ENCODE measurements at places on chromosomes 11 and 22. TPM values are rescaled to one million over a fixed set of nuclear protein-coding genes. Genes with fewer than 3 reads are reported as not detected.
A peak's percentile ranks its signal among the peaks of the same experiment; 100 is the strongest.

Gene IGHMBP2
- total RNA-seq, result 29.1 TPM

DNA sequence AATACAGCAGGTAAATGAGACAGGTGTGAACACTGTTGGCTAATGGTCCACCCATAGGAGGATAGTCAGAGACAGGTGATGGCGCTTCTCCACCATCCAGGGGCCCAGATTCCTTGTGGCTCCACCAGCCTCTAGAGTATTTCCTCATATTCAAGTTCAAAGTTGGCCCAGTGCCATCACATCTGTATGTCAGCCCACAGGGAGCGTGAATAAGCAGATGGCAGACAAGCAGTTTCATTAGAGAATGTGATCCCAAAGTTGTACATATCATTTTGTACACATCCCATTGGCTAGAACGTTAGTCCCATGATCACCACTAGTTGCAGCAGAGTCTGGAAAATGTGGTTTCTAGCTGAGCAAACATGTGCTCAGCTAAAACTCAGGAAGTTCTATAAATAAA lies 11.0 kb upstream of the CWF19L2 start:
- DNase-seq, result no peak

DNA sequence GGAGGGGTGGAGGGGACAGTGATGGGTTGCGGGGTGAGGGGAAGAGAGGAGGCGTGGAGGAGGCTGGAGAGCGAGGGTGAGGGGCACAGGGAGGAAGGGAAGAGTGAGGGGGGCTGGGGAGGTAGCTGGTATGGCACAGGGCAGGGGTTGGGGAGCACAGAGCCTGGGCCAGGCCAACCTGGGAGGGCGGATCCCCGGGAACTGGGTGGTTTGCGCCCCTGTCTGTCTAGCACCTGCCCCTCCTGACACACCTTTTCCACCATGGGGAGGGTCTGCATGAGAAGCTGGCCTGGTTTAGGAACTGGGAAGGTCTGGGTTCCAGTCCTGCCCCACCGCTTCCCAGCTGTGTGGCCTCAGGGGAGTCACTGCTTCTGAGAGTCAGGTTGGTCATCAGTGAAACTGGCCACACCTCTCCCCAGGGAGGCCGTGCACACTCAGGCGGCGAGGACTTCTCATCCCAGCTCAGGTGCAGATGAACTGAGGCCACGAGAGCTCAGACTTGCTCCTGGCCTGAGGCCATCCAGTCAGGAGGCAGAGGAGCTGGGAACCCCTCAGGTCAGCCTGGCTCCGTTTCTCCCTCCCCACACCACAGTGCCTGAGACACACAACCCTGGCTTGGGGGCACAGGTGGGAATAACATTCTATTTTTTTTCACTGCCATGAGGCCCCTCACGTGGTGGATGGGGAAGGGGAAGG lies 95.6 kb downstream of the PHF21B start:
- DNase-seq, result no peak

- no peak for DNase-seq
Observed at GRCh38 chr11:105081412-105082150, 36.4 kb upstream of the CARD16 start.

GRCh38 chr22:49825436-49825835 lies 2.2 kb downstream of the BRD1 start:
- no peak for DNase-seq

DNA sequence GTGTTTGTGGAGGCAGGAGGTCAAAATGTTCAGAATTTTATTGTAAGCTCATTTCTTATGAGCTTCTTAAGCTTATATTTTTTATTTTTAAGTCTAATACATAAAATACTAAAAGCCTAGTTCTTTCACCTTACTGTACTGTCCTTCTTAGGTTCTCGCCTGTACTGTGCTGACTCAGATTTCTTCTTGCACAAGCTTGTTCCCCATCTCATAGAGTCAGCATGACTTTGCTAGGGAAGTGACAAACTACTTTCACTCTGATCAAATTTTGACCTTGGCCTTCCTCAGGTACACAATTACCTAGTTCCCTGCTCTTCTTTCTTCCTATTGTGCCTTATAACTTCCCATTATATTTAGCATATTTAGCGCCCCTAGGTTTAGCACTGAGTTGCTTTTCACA lies 81.5 kb downstream of the STK33 start:
- no peak for DNase-seq

GRCh38 chr22:40107244-40107643 lies 70.5 kb upstream of the TNRC6B start:
- DNase-seq, result no peak

DNA sequence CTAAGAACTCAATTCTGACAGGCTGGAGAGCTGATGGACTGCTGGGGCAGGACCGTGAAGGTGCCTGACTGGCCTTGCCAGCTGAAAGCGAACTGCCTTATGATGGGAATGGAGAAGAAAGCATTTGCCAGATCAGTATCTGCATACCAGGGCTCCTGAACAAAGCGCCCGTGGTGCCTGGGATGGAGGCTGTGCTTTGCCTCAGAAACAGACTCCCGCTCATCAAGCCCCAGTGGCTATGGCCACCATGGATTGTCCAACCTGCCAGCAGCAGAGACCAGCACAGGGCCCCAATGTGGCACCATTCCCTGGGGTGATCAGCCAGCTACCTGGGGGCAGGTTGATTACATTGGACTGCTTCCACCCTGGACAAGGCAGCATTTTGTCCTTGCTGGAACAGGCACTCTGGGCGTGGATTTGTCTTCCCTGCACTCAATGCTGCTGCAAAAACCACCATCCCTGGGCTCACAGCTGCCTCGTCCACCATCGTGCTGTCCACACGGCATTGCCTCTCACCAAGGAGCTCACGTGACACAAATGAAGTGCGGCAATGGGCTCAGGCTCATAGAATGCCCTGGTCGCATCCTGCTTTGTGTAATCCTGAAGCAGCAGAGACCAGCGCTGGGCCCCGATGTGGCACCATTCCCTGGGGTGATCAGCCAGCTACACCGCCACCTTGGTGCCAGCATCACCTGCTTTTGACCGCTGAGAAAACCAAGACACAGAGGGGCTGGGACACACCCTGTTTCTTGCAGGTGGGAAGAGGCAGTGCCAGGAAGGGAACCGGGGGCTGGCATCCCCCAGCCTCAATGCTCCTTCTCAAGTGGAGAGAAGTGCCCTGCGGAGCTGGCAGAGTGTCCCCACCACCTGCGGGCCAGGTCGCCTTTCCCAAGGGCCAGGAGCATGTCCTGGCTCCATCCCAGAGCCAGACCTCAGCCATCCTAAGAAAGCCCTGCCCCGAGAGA lies 1367.5 kb downstream of the BRD1 start:
- no peak for DNase-seq

Gene FAM83F
- 0.40 TPM for total RNA-seq

DNA sequence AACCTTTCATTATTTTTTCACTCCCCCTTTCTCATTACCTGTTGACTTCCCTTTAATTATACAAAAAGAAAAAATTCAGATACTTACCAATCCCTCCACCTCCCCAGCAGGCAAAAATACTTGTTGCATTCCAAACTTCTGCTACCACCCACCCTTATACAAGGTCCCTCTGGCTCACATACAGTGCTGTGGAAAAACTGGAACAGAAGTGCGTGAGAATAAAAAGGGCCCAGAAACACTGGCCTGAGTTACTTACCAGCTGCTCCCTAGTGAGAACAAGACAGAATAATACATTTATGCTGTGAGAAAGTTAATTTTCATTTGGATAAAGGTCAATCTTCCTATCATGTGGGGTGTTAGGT lies 46.9 kb upstream of the RAPSN start:
- DNase-seq, result no peak

GRCh38 chr11:68810164-68810563 lies 31.6 kb downstream of the CPT1A start:
- no peak for DNase-seq

DNA sequence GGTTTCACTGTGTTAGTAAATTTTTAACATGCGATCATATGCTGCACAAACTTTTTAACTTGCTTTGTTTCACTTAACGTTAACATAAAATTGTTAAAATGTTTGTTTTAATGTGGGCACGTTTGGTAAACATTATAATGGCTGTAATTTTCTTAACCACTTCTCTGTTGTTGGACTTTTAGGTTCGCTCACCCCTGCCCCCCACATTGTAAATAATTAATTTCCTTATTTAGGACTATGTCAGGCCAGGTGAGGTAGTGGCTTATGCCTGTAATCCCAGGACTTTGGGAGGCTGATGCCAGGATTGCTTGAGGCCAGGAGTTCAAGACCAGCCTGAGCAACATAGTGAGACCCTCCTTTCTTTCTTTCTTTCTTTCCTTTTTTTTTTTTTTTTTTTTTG lies 6.7 kb upstream of the DIXDC1 start:
- DNase-seq, result no peak

- DNase-seq, result no peak
Observed at GRCh38 chr22:25148149-25148691, 51.4 kb upstream of the CRYBB3 start.

Gene MPPED2
- 2.2 TPM for total RNA-seq

DNA sequence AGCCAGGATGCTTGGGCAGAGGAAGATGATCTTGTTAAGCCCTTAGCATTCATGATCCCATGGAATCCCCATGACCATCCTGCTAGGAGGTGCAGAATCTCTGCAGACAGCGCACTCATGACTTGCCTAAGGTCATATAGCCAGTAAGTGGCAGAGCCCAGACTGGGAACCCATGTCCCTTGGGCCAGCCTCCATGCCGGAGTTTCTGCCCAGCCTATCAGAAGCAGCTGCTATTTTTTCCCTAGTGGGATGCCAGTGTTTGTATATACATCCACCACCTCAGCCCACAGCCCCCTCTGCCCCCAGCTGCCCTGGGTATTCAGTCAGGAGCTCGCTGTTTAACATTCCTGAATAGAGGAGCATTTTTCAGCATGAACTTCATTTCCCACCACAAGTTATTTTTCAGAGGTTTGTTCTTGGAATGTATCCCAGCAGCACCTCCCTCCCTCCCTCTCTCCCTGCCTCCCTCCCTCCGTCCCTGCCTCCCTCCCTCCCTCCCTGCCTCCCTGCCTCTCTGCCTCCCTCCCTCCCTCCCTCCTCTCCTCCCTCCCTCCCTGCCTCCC lies 34.4 kb upstream of the SUSD2 start:
- no peak for DNase-seq

- DNase-seq, result no peak
Observed at GRCh38 chr22:49355211-49355920, 472.3 kb downstream of the BRD1 start.

Gene OTOG
- total RNA-seq, result not detected

- DNase-seq, result no peak
Observed at GRCh38 chr11:65552388-65552951, 5.7 kb downstream of the LTBP3 start.

Gene MB
- total RNA-seq, result 3.0 TPM

Gene KRTAP5-1
- total RNA-seq, result not detected

- DNase-seq, result no peak
Observed at GRCh38 chr11:74162681-74163467, 7.9 kb downstream of the C2CD3 start.

DNA sequence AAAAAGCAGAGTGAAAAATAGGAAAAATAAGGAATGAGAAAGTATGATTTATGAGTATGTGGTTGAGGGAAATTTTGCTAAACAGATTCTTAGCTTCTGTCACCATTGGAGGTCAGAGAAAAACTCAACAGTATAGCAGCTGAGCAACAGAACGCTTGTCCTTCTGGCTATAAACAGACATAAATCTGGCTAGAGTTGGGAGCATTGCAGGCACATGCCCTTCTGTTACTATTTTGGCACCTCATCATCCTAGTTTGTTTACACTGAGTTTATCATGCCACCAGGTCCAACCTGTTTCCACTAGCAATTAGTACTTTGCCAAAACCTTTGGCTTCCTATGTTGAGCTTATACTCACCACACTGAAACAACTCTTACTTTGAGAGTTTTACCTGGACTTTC lies 6.9 kb downstream of the UBE4A start:
- no peak for DNase-seq

DNA sequence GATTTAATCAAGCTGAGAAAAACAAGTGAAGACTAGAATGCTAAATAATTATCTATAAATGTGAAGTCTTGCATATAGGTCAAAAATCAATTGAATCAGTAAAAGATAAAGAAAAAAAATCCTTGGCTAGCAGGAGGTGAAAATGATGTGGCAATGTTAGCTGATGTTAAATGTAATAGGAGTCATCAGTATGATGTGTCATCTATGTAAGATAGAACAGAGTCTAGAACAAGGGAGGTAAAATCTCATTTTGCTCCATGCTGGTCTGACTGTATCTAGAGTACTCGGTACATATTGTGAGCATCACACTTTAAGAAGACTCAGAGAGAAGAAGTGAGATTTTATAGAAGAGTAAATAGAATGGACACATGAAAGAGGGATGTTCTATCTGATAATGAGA lies 721.2 kb downstream of the ETS1 start:
- DNase-seq, result no peak

Gene KRTAP5-11
- not detected for total RNA-seq

DNA sequence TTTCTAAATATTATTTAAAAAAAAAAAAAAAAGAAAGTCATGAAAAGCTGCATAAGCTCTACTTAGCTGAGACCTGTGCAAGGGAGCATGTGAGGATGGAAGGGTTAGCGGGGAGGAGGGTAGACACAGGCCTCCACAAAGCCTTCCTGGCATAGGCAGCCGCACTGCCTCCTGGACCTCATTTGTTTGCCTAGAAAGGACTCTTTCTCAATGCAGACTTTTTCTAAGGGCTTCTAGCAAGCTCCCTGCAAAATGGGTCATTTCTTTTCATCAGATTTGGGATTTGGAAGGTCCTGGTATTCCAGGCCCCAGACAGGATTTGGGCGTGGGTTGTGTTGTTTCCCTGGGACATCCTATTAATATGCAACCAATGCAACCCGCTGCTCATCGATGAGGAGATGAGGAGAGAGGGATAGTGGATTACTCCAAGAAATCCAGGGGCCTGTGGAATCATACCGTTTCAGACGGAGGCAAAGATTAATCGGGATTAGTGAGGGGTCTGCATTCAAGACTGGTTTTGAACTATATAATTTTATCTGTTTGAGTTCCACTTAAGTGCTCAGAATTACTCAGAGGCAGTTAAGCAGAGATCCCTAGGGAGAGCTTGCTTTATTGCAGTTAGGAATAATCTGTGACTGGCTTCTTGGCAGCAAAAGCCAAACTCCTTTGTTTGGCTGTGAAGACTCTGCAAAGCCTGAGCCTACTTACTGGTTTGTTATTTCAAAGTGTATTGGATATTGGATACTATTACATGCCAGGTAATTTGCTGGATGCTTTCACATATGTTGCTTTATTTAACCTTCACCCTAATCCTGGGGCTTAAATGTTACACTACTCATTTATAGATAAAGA lies 106.9 kb upstream of the NAV2 start:
- peak; percentile 84 for DNase-seq

Gene CTTN
- total RNA-seq, result 111 TPM

GRCh38 chr11:120017582-120018150 lies 120.2 kb downstream of the TRIM29 start:
- no peak for DNase-seq

DNA sequence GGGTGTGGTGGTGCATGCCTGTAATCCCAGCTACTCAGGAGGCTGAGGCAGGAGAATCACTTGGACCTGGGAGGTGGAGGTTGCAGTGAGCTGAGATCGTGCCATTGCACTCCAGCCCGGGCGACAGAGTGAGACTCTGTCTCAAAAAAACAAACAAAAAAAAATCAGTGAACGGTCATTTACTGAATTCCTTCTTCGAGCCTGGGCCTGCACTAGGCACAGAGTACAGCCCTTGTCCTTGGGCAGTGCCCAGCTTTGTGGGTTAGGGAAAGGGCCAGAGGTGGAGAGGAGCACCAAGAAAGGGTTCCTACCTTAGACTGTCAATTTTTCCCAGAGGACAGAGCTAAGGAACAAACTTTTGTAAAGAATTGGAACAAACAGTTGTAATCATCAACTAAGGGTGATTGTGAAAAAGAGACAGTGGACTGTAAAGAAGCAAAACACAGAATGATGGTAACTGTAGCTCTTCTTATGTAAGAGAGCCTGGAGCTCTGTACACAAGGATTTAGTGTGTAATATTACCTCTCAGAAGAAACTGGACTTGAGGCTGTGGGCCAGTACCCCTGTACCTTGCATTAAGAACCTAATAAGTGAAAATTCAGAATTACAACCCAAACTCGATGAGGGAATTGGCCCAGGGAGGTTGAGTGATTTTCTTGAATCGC lies 10.8 kb downstream of the GVQW3 start:
- DNase-seq, result no peak
